ENCODE measurements at places on chromosomes 4 and X.

DNA sequence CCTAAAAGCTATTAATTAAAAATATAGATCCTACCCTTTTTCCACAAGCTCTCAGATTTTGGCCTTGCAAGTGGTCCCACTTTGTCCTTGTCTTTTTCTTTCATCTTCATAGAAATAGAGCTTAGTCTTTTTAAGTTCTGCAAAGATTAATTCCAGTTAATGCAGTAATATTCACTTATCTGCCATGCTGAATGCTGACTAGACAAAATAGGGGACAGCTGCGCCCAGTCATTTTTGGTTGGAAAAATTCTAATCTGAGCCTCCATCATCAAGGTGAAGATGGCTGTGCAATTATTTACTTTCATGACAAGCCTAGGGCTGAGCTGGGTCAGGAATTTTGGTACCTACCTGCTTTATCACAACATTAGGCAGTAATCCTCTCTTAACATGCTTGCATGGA is 241.3 kb upstream of the CXorf66 start:
- DNase-seq: no peak

DNA sequence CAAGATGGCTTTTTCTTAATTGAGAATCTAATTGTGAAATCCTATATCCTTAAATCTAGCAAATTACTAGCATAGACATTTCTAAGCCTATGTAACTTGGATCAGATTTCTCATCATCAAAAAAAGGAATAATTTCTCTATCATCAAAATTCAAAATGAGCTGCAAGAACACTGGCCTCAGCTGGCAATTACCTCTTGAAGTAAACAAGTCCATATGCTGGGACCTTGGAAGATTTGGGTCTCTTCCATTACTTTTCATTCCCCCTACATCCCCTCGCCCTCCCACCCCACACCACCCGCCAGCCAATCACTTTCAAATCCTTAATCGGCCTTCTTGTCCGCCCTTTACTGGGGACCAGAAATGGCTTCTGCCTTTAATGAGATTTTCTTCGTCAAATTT is 23.3 kb upstream of the MBTPS2 start:
- DNase-seq: no peak

DNA sequence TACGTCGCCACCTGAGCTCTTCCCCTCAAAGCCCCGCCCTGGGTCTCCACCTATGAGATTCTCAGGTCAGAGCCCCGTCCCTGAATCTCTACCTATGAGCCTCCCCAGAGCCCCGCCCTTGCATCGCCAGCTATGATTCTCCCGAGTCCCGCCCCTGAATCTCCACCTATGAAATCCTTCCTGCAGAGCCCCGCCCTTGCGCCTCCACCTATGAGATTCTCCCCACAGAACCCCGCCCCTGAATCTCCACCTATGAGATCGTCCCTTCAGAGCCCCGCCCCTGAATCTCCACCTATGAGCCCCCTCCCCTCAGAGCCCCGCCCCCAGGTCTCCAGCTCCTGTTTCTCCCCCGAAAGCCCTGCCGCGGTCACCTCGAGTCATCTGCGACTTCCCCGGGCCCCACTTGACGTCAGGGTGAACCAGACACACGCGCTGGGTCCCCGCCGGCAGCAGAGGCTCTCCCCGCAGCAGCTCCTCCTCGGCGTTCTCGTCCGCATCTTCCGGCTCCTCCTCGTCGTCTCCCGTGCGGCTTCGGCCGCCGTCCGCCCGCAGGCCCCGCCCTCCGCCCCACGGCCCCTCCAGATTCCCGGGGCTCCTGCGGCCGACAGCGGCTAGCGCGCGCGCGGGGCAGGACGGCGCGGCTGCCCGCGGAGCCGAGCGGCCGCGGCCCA is 393 bp downstream of the GTPBP6 start:
- DNase-seq: peak; percentile 93

DNA sequence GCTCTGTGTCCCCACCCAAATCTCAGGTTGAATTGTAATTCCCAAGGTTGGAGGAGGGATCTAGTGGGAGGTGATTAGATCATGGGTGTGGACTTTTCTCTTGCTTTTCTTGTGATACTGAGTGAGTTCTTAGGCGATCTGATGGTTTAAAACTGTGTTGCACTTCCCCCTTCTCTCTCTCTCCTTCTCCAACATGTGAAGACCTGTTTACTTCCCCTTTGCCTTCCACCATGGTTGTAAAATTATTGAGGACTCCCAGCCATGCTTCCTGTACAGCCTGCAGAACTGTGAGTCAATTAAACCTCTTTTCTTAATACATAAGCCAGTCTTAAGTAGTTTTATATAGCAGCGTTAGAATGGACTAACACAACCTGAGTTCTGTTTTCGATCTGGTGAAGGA is 738.2 kb downstream of the ARAP2 start:
- no peak for DNase-seq

DNA sequence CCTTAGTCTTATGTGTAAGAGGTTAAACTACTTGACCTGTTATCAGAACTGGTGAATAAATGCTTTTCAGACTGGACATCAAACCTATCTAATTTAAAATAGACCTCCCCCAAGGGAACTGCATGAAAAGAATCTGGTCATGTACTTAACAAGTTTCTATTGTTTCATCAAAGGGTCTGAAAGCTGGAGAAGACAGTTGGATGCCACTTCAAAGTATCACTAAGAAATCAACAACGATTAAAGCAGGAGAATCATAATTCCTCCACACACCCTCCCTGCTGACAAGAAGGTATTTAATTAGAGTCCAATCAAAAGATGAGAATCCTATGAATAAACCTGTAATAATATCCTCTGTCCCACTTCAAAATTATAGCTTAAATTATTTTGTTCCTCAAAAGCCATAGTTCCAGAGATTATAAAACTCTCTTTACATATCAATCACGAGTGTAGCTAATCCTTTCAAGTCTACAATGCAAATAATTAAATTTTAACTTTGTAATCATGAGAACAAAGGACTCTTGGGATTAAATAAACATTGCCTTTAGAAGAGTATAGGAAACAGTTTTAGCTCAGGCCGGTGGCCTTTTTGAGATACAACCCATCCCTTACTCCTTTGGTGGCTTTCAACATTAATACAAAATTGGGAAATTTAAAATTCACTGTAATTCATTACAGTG is 35.1 kb downstream of the TSPAN5 start:
- no peak for DNase-seq

- no peak for DNase-seq
These were observed 46.4 kb downstream of the ASMT start for GRCh38 chrX:1661048-1661921.

Measured in AG09319 (cell line).